Tibial nerve (tissue), 4 donors: ENCODE measurements at places on chromosomes 4 and X.
A peak's percentile ranks its signal among the peaks of the same experiment; 100 is the strongest.

GRCh38 chr4:162727232-162727631 is 439.5 kb downstream of the NAF1 start:
- H3K4me1 ChIP-seq, result no peaks in the 10 kb centered on the region
- no peak for DNase-seq
- no peaks in the 10 kb centered on the region for H3K36me3 ChIP-seq
- H3K27me3 ChIP-seq, result no peaks in the 10 kb centered on the region
- no peak overlapping the region for H3K4me3 ChIP-seq

DNA sequence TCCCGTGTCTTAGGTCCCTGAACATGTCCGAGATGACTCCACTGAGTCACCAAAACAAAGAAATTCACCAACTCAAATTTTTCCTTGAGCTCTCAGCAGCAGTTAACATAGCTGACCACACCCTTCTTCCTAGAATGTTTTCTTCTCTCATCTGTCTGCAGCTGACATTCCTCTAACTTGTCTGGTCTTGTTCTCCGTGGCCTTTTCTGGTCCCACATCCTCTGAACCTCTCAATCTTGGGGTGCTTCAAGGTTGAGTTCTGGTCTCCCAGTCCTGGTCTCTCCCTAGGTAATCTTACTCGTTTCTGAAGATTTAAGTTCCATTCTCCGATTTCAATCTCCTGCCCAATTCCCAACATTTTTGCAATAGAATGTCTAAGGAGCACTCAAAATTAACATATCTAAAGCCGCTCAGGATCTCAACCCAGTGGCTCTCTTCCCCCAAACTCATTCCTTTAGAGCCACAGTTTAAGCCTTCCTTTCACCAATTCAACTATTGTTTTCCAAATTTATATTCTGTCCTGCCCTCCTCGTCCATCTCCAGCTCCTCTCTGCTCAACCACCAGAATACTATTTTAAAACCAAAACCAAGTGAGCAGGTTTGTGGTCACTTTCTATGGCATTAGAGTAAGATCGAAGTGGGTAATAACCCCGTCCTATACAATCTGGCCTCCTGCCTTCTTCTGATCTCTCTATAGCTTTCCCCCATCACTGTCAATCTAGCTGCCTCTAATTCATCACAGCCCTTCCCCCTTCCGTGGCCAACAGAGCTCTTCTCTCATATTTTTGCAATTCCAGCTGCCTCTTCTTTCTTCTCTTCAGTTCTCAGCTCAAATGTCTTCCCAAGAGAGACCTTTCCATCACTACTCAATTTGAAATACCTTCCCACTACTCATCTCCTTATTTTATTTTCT is 1.2 kb downstream of the TRIML2 start:
- no peaks in the 10 kb centered on the region for H3K36me3 ChIP-seq
- H3K4me1 ChIP-seq, result no peaks in the 10 kb centered on the region
- DNase-seq, result no peak
- H3K4me3 ChIP-seq, result no peak overlapping the region
- no peak overlapping the region for H3K27ac ChIP-seq
- no peaks in the 10 kb centered on the region for H3K27me3 ChIP-seq

- no peak overlapping the region for H3K4me3 ChIP-seq
- H3K27me3 ChIP-seq, result no peaks in the 10 kb centered on the region
- no peak overlapping the region for H3K27ac ChIP-seq
Observed at GRCh38 chr4:93710101-93710846, 118.3 kb upstream of the ATOH1 start.

DNA sequence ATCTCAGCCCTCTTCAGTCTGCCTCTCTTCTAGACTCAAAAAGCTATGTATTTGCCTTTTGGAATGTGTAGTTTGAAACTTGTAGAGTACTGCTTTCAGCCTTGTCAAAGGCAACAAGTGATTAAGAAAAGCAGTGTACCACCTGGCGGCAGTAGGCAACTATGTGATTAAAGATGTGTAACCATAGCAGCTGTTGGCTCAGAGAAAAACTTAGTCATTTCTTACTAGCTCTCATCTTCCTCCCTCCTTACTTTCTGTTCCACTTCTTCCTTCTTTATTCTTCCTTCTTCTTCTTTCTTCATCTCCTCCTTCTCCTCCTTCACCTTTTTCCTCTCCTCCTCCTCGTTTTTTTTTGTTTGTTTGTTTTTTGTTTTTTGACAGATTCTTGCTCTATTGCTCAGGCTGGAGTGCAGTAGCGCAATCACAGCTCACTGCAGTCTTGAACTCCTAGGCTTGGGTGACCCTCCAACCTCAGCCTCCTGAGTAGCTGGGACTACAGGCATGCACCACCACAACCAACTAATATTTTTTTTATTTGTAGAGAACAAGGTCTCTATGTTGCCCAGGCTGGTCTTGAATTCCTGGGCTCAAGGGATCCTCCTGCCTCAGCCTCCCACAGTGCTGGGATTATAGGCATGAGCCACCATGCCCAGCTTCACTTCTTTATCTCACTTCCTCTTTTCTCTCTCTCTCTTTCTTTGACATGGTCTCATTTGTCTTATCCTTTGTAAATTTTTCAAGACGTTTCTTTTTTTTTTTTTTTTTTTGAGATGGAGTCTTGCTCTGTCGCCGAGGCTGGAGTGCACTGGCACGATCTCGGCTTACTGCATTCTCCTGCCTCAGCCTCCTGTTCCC is 32.6 kb downstream of the ABHD18 start:
- no peaks in the 10 kb centered on the region for H3K4me1 ChIP-seq
- H3K27ac ChIP-seq, result no peak overlapping the region
- H3K4me3 ChIP-seq, result no peak overlapping the region
- no peaks in the 10 kb centered on the region for H3K27me3 ChIP-seq
- peaks cover 66% of the 10 kb centered on the region for H3K36me3 ChIP-seq

- no peak overlapping the region for H3K27ac ChIP-seq
- H3K4me3 ChIP-seq, result no peak overlapping the region
- no peaks in the 10 kb centered on the region for H3K36me3 ChIP-seq
- no peaks in the 10 kb centered on the region for H3K4me1 ChIP-seq
- no peak for DNase-seq
- no peaks in the 10 kb centered on the region for H3K27me3 ChIP-seq
Observed at GRCh38 chr4:163500586-163500985, 6.1 kb downstream of the TMA16 start.

DNA sequence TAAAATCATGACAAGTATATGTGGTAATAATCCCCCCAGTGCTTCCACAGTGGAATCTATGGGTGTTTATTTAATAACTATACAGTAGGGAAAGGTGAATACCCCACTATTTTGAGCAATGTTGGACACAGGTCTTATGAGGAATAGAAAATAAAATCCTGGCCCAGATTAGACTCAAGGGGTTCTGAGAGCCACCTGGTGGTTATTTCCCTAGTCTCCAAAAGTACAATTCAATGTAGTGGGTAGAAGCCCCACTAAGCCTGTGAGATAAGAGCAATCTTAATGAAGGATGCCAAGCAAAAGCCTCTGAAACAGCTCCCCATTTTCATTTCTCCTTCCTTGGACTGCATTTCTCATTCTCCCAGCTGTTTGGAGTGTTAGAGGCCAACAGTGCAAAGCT is 328.2 kb upstream of the NR3C2 start:
- no peak overlapping the region for H3K4me3 ChIP-seq
- H3K27ac ChIP-seq, result no peak overlapping the region
- no peaks in the 10 kb centered on the region for H3K27me3 ChIP-seq

DNA sequence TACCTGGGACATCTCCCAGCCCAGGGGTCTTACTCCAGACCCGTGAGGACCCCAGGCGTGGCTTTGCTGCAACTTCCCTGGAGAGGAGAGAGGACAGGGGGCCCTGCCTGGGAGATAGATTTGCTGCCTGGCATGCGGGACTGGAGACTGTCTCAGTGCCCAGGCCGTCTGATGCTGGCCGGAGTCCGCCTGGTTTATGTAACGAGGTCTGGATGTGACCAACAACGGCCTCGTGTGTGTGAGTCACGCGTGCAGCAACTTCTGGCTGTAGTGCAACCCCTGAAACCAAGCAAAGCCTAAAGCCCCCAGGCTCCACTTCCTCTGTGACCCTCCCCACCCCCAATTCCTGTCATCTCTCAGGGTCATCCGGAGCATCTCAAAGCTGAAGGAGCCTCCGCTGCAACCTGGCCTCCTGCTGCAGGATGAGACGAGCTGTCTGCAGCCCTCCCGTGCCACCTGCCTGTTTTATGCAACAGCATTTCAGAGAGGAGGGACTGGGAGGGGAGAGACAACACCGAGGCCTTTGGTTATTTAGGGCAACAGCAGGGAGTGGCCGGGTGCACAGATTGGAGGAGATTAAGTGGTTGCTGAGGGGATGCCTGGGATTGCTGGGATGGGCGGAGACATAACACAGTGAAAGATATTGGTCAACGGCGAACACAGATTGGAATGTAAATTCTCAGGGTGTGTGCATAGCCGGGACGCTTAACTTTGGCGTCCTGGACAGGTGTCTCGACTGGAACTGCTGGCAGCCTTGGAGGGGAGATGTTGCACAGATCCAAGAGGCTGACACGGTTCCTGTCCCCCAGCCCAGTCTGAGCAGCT is 16.0 kb downstream of the XG start:
- no peaks in the 10 kb centered on the region for H3K27me3 ChIP-seq
- H3K4me1 ChIP-seq, result no peaks in the 10 kb centered on the region
- H3K4me3 ChIP-seq, result no peak overlapping the region
- H3K36me3 ChIP-seq, result no peaks in the 10 kb centered on the region

- H3K27me3 ChIP-seq, result no peaks in the 10 kb centered on the region
- no peaks in the 10 kb centered on the region for H3K4me1 ChIP-seq
- H3K4me3 ChIP-seq, result no peak overlapping the region
Observed at GRCh38 chrX:84175958-84176357, 12.0 kb downstream of the RPS6KA6 start.

- DNase-seq, result peak; percentile 64
- no peaks in the 10 kb centered on the region for H3K36me3 ChIP-seq
- H3K4me3 ChIP-seq, result no peak overlapping the region
- no peak overlapping the region for H3K27ac ChIP-seq
- no peaks in the 10 kb centered on the region for H3K4me1 ChIP-seq
Observed at GRCh38 chr4:40731792-40732245, 17.9 kb upstream of the NSUN7 start.

DNA sequence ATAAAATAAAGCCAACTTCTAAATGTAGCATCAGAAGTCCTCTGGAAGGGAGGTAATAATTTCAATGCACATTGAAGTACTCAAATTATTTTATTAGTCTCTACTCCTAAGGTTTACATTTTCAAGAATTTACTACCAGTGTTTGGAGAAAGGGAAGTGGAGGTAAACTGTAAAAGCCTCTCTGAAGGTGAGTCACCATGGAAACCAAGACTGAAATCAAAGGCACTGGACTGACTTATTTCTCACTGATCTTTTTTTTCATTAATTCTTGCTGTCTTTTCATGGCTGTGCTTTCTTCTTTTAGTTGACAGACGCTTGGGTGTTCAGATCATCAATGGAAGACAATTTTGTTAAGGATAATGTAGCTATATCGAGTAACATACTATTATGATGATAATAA is 9.7 kb downstream of the SLC39A8 start:
- H3K4me3 ChIP-seq, result no peak overlapping the region
- no peaks in the 10 kb centered on the region for H3K36me3 ChIP-seq
- no peaks in the 10 kb centered on the region for H3K27me3 ChIP-seq
- no peak for DNase-seq
